ENCODE measurements at places on chromosomes 6 and 20. TPM values are rescaled to one million over a fixed set of nuclear protein-coding genes. Genes with fewer than 3 reads are reported as not detected.

DNA sequence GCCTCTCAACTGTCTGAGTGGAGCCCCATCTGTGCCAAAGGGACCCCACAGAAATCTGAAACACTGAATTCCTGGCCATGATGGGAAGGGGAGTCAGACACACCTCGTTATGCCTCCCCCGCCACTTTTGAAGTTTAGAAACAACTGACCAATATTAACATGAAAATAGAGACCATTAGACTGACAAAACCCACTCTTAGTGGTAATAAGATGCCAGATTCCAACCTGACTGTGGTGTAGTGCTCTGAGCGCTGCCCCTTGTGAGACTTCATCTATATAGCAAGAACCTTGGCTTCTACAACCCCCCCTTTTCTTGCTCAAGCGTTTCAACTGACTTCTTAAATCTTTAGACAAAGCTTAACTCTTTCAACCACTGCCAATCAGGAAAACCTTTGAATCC, 46.1 kb upstream of the UNC93A start:
- no peaks in the 10 kb centered on the region for H3K36me3 ChIP-seq
- no peak for DNase-seq
- peaks cover 11% of the 10 kb centered on the region for H3K27me3 ChIP-seq
- H3K4me1 ChIP-seq: peaks cover 50% of the 10 kb centered on the region
- peak overlapping the region; percentile 52 for H3K4me3 ChIP-seq

DNA sequence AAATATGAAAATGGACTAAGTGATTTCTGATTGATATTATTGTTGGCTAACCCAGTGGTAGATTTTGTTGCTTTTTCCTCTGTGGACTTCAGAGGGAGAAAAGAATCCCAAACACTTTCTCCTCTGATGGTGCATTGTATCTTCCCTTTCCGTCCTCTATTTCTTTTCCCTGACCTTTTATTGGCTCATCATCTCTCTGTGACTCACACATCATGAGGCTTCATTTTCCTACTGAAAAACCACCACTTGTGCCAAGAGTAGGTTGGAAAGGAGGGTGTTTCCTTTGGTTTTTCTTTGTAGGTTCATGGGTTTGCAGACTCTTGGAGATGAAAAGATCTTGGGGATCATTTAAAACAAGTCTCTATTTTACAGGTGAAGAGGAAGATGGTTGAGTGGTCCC, 311.7 kb upstream of the JAG1 start:
- no peak overlapping the region for H3K27ac ChIP-seq
- no peak overlapping the region for H3K4me3 ChIP-seq
- H3K27me3 ChIP-seq: no peaks in the 10 kb centered on the region
- no peak for DNase-seq

Gene MTO1
- 26.6 TPM for total RNA-seq

Gene TRDN
- not detected for total RNA-seq

Gene TMEM74B
- total RNA-seq: 5.0 TPM

DNA sequence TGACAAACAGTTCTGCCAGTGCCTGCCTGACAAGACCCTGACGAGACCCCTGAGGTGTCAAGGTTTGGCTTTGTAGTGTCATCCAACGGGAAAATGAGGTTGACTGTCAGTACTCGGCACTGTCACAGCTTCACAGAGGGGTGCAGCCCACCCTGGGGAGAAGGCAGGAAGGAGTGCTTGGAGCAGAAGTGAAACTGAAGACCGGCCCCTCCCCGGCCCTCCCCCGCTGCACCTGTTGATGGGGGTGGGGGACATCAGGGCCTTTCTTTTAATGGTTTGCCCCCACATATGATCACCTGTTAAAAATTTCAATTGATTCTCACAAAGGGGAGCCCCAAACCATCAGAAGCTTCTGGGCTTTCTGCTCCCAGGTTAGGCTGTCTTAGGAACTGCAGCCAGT, 6.8 kb downstream of the PMEPA1 start:
- no peak overlapping the region for H3K27ac ChIP-seq
- H3K4me3 ChIP-seq: no peak overlapping the region
- no peak for DNase-seq

Gene CLIC1
- total RNA-seq: 310 TPM

DNA sequence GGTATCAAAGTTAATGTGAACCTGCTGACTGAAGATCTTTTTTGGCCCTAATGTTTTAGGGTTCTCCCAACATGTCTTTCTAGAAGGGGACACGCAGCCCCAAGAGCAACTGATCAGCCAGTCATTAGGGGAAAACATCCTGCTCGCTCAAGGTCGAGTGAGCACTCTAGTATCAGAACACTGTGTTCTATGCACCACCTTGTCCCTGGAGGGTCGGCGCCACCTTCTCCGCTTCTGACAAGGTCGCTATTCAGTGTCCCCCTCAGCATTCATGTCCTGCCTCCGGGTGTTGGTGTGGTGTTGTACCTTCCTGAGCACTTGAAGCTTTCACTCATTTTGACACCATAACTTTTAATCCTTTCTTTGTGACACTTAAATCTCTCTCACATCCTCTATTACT, 331.2 kb upstream of the KCNQ5 start:
- no peaks in the 10 kb centered on the region for H3K27me3 ChIP-seq
- DNase-seq: no peak
- no peaks in the 10 kb centered on the region for H3K36me3 ChIP-seq
- H3K4me3 ChIP-seq: no peak overlapping the region

DNA sequence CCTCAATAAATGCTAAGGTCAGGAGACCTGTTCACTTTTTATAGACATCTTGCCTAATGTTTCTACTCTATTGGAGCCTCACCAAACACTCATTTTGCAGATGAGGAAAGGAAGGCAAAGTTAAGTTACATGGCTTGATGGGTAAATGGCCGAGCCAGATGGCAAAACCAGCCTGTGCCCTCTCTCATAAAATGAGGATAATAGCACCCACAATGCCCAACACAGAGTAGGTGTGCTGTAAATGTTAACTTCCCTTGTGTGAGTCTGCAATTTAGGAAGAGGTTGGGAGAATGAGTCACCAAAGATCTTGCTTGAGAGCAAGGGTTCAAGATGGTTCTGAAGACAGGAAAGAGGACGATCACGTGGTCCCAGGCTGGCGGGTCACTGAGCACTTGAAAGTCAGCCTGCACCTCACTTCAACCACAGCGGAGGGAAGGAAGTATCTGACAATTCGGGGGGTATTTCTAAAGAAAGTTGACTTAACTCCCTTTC, 3.3 kb downstream of the KCNK5 start:
- peaks cover 9% of the 10 kb centered on the region for H3K4me1 ChIP-seq
- H3K4me3 ChIP-seq: no peak overlapping the region
- no peak for DNase-seq
- H3K27ac ChIP-seq: no peak overlapping the region

Gene TRIM10
- not detected for total RNA-seq

GRCh38 chr20:58514321-58515232, 622 bp downstream of the APCDD1L start:
- no peaks in the 10 kb centered on the region for H3K4me1 ChIP-seq
- H3K4me3 ChIP-seq: no peak overlapping the region

Gene BEND6
- total RNA-seq: 1.2 TPM

- no peak for DNase-seq
- peaks cover 9% of the 10 kb centered on the region for H3K4me1 ChIP-seq
- no peak overlapping the region for H3K4me3 ChIP-seq
Observed at GRCh38 chr6:140039364-140039763, 664.9 kb upstream of the CITED2 start.

DNA sequence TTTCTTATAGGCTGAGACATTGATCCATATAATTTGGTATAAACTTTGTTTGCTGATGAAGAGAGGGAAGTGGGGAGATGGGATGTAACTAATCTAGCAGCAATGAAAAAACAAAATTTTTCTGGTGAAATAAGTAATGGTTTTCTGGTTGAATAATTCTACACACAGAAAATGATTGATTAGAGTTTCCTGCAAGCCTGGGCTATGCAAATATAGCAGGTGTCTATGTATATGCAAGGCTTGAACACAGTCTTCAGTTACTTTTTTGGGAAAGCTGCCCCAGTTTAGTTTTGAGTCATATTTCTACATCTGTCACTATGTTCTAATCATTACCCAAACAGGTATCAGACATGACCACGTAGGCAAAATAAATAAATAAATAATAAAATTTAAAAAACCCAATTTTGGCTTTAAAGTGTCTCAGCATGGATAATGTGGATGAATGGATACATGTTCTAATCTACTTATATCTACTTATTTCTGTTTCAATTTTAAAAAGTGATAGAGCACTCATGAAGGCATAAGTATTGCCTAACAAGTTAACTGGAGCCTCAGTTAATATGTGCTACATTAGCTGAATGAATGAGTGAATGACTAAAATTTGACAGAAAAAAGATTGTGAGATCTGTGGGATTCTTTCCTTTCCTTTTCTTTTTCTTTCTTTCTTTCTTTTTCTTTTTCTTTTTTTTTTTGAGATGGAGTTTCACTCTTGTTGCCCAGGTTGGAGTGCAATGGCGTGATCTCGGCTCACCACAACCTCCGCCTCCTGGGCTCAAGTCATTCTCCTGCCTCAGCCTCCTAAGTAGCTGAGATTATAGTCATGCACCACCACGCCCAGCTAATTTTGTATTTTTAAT, 37.2 kb upstream of the TFB1M start:
- H3K4me3 ChIP-seq: no peak overlapping the region
- no peaks in the 10 kb centered on the region for H3K4me1 ChIP-seq
- H3K36me3 ChIP-seq: peaks cover 13% of the 10 kb centered on the region
- no peak for DNase-seq

GRCh38 chr6:13446381-13446780, 41.0 kb downstream of the GFOD1 start:
- H3K4me3 ChIP-seq: no peak overlapping the region
- DNase-seq: no peak
- H3K27ac ChIP-seq: no peak overlapping the region

Gene GLP1R
- total RNA-seq: not detected

GRCh38 chr6:32116674-32117073, 7.5 kb upstream of the TNXB start:
- H3K4me3 ChIP-seq: peak overlapping the region; percentile 36
- no peaks in the 10 kb centered on the region for H3K27me3 ChIP-seq
- DNase-seq: no peak
- H3K4me1 ChIP-seq: peaks cover 2% of the 10 kb centered on the region
- no peak overlapping the region for H3K27ac ChIP-seq

Measured in glutamatergic neuron (in vitro differentiated cells).